ENCODE measurements at places on chromosomes 16 and 17.

DNA sequence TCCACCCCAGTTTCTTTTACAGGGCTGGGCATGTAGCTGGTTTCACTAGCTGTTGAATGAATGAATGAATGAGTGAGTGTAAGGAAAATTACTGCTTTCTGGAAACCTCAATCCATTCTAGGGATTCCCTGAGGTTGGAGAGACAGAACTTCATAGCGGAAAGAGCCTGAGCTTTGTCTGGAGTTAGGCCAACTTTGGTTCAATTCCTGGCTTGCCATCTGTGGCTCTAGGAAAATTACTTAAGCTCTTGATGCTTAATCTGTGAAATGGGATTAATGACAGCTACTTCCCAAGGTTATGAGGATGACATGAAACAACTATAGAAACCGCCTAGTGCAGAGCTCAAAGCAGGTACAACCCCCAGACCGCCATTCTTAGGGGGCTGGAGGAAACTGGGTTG, 76.3 kb upstream of the AXIN2 start:
- no peak for DNase-seq

GRCh38 chr16:53257001-53257400, 177.3 kb upstream of the RBL2 start:
- DNase-seq = no peak

DNA sequence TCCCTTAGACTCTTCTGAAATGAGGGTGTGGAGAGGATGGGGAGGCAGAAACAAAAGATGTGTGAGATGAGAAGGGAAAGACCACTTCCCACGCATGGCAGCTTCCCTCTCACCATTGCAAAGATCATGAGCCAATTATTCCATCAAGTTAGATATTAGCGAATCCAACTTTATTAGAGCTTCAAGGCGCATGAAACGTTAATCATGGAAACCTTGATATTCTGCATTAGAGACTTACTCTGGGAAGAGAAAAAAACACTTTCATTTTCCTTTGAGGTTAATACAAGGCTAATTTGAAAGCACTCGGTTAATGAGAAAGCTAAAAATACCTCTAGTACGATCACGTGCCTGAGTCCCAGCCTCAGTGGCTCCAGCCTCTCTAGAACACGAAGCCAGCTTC, 220.6 kb upstream of the RPL38 start:
- DNase-seq = no peak

GRCh38 chr17:9009096-9009495, 12.2 kb upstream of the NTN1 start:
- DNase-seq = no peak

- no peak for DNase-seq
Observed at GRCh38 chr16:27624154-27625049, 74.5 kb downstream of the KATNIP start.

DNA sequence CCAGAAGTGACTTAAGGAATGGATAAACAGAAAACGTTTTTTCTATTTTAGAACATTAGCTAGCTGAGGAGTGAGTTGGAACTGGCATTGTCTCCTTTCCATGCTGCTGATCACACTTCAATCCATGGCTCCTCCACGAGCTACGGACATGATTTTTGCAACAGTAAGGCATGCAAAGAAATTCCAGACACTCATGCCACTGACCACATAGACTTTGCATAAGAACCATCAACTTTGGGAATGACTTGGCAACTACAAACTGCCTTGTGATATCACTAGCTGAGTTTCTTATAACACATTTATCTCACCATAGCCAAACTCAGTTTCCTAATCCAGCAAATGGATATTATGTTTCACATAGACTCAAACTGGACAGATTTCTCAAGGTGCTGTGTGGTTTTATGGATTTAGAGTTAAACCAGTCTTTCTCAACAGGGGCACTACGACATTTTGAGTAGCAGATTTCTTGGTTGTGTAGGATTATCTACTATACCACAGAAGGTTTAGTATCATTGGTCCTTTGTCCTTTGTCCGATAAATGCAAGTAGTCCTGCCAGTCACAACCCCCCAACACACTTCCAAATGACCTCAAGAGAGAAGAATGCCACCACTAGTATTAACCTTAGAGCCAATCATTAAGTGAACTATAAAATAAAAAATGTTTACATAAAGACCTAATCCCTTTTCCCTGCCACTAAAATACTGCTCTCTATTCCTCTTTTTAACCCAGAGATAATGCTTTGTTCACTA, 48.3 kb upstream of the C17orf78 start:
- no peak for DNase-seq

DNA sequence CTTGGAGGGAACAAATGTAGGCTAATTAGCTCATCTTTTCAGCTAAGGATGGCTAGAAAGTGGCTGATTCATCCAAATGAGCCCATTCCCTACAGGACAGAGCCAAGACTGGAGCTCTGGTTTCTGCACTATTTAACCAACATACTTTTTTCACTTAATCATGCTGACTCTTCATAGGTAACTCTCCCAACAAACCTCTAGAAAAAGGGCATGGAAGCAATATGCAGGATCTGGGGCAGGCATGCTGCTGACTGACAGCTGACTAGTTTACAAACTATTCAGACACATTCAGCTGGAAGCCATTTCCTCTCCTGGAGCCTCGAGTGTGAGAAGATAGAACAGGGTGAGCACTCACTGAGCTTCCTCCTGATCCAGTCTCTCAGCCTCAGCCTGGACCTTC, 6.2 kb downstream of the BECN1 start:
- DNase-seq = no peak

GRCh38 chr16:85055493-85056210, 28.1 kb downstream of the KIAA0513 start:
- DNase-seq = peak; percentile 67

- DNase-seq = no peak
Observed at GRCh38 chr17:32185875-32186274, 43.6 kb downstream of the RHOT1 start.

GRCh38 chr16:1078579-1079021, 6.1 kb downstream of the SSTR5 start:
- no peak for DNase-seq

- DNase-seq = no peak
Observed at GRCh38 chr17:50853015-50853615, 13.0 kb downstream of the TOB1 start.

DNA sequence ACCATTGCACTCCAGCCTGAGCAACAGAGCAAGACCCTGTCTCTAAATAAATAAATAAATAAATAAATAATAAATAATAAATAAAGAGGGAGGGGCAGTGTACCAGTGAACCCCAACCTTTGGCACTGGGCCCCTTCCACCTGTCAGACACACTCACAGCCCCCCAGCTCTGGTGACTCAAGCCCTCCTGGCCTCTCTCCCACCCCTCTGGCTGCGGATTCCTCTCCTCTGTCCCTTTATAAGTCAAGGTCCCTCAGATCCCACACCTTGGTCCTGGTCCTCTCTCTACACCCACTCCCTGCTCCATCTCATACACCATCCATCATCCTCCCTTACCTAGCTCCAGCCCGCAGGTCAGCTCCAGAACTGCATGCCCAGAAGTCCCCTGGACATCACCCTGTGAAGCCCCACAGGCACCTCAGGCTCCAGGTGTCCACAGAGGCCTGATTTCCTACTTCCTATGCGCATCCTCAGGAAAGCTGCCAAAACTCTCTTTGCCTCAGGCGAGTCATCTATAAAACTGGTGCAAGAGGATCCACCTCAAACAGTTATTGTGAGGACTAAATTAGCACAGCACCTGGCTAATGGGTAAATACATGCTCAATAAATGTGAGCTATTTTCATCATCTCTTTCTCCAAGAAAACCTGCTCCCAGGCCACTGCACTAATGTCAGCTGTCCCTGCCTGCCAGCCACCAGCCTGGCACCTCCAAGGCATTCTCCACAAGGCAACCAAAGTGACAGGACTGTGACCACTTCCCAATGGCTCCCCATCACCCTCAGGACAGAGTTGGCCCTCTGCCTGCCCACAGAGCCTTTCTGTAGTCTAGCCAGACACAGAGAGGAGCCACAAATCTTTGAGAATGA, 46.8 kb downstream of the BEAN1 start:
- DNase-seq = no peak

- DNase-seq = no peak
Observed at GRCh38 chr16:27328937-27329336, 15.2 kb downstream of the IL4R start.

DNA sequence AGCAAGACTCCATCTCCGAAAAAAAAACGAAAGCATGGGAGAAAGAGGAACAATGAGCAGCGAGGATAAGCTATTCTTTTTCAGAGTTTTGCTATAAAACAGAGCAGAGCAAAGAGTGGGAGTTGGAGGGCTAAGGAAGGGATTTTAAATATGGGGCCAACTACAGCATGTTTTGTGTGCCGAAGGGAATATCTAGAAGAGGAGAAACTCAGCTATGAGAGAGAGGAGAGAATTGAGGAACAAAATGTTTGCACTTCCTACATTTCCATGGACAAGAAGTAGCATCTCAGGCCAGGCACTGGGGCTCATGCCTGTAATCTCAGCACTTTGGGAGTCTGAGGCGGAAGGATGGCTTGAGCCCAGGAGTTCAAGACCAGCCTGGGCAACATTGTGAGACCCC, 13.1 kb upstream of the GRB2 start:
- DNase-seq = no peak

DNA sequence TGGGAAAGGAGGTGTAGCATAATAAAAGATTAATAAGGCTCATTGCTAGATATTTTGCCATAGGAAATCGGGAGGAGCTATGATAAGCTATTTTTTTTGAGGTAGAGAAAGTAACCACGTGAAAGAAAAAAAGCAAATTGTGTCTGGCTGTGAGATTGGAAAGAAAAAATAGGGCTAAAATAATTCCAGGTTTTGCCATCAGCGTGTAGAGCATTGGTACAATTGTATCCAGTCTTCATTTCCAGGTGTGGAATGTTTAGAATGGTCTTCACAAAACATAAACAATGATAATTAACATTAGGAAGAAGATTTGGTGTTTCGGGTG, 1.1 kb downstream of the TANC2 start:
- no peak for DNase-seq

DNA sequence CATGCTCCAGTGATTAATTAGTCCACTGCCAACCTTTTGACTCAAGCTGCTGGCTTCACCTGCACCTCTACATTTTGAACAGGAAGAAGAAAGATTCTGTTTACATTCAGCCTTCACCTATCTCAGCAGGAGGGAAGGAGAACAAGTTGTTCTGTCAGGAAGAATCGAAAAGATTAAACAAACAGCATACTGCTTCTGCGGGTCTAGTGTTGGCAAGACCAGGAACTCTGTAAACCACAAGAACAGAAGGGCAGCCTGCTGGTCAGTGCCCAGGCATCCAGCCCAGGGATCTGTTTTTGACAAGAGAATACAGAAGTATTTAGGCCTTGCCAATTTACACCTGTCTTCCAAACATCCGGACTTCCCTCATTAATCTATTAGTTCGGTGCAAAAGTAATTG, 189.7 kb downstream of the CHD9NB start:
- DNase-seq = no peak

DNA sequence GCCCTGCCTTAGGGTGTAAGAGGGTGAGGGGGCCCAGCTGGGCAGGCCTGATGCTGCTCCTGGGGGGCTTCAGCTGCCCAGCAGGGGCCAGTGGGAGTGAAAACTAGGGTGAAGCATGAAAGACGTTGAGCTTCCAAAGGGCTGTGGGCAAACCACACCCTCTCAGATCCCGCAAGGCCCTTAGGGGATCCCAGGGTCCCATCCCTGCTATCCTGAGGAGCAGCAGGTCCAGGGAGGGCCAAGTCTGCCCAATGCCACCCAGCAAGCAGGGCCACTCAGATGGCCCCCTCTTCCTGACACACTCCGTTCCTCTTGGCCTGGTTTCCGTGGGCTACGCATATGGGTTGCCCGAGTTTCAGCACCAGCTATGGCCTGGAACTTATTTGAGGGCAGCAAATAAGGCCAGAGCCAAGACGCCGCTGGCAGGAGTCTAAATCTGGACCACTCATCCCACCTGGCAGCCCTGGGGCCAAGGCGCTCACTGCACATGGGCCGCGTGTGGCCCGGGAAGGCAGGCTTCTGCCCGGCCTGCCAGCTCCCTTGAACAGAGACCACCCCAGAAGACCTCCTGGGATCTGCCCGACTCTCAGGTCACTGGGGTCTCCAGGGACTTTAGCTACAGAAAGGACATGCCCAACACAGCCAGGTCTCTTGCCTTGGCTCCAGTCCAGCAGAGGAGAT, 4.2 kb downstream of the ATP2A3 start:
- no peak for DNase-seq

DNA sequence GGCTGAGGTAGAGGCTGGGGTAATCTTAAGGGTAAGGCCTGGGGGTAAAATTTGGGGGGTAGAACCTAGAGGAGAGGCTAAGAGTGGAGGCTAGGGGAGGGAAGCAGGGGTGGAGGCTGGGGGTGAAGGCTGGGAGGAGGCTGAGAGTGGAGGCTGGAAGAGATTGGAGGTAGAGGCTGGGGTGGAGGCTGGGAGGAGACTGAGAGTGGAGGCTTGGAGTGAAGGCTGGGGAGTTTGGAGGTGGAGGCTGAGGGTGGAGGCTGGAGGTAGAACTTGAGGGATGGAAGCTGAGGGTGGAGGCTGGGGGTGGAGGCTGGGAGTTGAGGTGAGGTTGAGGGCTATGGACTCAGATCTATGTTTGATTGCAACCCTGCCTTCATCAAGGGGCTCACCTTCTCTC, 333.6 kb downstream of the C16orf95 start:
- DNase-seq = no peak

DNA sequence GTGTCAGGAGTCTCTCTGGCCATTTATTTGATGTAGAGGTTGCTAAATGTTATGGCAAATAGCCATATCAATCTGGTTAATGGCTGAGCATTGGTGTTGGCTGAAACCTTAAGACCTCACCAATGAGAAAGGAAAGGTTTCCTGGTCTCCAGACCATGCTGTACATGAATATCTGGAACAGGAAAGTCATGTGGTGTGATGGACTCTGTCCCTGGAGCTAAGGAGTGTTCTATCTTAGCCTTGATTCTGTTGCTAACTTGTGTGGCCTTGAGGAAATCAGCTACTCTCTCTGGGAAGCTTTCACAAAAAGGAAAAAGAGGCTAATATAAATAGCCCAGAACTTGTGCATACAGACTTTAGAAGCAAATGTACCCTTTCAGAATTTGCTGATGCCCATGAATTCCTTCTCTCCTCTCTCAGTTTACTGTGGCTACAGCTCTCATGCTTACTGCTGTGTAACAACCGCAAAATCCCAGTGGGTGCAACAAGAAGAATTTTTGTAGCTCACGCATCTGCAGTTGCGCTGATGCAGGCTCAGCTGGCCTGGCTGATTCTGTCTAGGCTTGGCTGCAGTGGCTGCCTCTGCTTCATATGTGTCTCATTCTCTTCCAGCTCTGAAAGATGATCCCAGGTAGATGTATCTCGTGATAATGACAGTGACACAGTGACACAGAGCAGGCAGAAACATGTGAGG, 287.5 kb downstream of the NPIPA8 start:
- no peak for DNase-seq

- DNase-seq = no peak
Observed at GRCh38 chr17:74108126-74108705, 95.3 kb upstream of the RPL38 start.

DNA sequence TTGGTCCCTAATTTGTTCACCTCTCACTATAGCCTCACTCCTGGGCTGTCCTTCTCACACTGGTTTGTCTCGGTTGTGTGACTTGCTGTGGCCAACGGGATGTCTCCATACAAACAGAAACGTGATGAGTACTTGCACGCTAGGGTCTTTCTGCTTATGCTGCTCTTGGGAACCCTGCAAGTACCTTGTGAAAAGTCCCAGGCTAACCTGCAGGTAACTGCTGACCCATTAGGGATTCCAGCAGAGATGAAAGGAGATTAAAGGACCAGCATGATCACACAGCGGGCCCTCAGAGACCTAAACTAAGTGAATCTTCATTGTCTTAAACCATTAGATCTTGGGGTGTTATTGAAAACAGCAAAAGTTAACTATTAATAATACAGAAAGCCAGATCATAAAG, 562.8 kb upstream of the GOT2 start:
- no peak for DNase-seq

Measured in CD4-positive, alpha-beta T cell treated with Interleukin-17A for 4 hours (primary cell).